ENCODE measurements at places on chromosomes 12 and 14.

GRCh38 chr12:111597831-111598636 is 1.1 kb downstream of the ATXN2 start:
- DNase-seq: peak; percentile 54
- peak overlapping the region; percentile 97 for H3K4me3 ChIP-seq
- no peaks in the 10 kb centered on the region for H3K27me3 ChIP-seq
- peaks cover 7% of the 10 kb centered on the region for H3K36me3 ChIP-seq
- peaks cover 23% of the 10 kb centered on the region for H3K4me1 ChIP-seq
- peak overlapping the region; percentile 87 for H3K27ac ChIP-seq

DNA sequence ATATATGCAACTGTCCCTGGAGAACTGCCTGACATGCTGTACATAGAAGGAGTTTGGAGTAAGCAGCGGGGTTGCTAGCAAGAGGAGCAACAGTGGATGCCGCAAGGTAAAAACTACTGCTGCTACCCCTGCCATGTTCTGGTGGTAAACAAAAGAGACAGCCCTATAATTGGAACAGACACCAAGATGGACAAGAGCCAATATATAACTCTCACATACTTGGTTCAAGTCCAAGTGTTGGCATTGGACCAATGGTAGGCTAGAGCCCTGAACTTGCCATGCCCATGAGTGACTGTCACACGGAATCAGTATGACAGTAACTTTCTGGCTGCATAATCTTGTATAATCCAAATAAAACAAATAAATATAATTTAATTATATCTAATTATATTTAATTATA is 13.7 kb downstream of the ATXN7L3B start:
- no peak overlapping the region for H3K27ac ChIP-seq
- H3K4me3 ChIP-seq: no peak overlapping the region
- no peaks in the 10 kb centered on the region for H3K36me3 ChIP-seq

DNA sequence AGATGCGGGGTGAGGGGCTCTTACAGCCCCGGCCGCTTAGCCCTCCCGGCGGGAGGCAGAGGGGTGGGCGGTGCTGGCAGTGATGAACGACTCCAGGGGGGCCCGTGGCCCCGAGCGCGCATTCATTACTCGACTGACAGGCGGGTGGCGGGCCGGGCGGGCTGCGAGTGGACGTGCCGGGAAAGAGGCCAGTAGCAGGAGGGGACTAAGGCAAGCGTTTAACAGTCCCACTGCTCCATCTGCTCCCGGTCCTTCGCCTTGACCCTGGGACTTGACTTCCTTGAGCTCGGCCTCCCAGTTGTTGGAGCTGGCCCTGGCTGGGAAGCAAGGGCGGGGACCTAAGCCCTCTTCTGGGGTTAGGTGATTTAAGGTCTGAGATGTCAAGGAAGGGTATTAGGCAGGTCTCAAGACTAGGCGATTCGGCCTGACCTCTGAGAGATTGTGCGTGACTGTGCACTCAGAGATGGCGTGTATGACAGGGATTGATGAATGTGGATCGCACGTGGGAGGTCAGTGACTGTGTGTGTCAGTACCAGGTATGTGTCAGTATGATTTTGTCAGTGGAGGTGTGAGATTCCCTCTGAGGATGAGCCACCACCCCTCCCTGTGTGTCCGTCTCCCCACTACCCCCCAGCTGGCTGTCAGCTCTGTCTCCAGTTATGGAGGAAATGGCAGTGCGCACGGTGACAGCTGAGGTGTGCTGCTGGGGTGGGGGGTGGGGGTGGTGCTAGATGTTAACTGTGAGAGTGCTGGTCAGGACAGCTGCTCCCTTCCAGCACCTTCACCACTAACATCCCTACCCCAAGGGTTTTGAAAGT is 3.6 kb upstream of the DNAJC22 start:
- peaks cover 13% of the 10 kb centered on the region for H3K4me1 ChIP-seq
- H3K4me3 ChIP-seq: no peak overlapping the region
- no peak overlapping the region for H3K27ac ChIP-seq
- DNase-seq: no peak
- H3K27me3 ChIP-seq: peaks cover 55% of the 10 kb centered on the region

DNA sequence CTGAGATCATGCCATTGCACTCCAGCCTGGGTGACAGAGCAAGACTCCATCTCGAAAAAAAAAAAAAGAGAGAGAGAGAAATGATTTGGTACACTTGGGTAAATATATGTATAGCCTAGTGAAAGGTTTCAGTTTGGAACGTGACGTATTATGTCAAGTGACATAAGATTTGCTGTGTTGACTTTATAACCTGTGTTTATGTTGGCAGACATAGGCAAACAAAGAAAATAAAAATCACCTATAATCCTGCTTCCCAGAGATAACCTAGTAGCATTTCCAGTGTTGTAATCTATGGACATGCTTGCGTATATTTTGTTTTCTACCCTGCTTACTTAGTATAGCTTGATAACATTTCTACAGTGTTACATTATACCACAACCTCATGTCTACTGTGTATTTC is 16.7 kb downstream of the ERG28 start:
- peaks cover under 1% of the 10 kb centered on the region for H3K36me3 ChIP-seq
- no peak for DNase-seq
- no peak overlapping the region for H3K27ac ChIP-seq
- no peaks in the 10 kb centered on the region for H3K27me3 ChIP-seq
- H3K4me3 ChIP-seq: no peak overlapping the region
- peaks cover 21% of the 10 kb centered on the region for H3K4me1 ChIP-seq

DNA sequence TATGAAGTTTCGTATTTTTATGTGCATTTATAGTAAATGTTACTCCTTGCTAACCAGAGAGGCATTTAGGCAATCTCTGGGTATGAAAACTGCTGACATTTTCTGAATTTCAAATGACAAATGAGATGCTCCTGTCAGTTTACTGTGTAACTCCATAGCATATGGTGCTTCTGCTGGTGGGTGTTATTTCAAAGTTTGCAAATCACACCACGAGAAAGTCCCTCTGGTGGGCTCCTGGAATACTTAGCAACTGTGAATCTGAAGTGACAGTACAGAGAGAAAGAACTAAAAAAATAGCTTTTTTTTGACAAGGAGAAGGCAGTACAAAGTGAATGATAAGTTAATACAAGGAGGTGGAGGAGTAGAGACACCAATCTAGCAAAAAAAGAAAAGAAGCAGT is 161.5 kb downstream of the DERA start:
- no peak for DNase-seq
- no peak overlapping the region for H3K4me3 ChIP-seq
- no peaks in the 10 kb centered on the region for H3K4me1 ChIP-seq
- no peaks in the 10 kb centered on the region for H3K36me3 ChIP-seq
- H3K27ac ChIP-seq: no peak overlapping the region

DNA sequence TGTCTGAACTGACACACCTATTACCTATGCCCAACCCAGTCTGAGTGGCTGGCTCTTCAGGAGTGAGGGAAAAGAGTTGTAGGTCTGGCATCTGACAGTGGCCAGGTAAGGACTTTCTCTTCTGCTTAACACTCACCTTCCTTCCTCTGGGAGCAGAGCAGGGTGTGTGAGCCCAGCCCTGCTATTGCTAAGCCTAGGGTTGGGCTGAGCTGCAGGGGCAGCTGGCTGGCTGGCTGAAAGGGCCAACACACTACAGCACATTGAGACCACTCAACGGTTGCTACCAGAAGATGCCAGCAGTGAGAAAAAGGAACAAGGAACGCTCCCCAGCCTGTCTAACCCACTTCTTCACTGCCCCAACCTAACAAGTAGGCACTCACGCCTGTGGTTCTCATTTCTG is 201.2 kb downstream of the DPF3 start:
- no peaks in the 10 kb centered on the region for H3K36me3 ChIP-seq
- no peak overlapping the region for H3K4me3 ChIP-seq
- H3K4me1 ChIP-seq: no peaks in the 10 kb centered on the region
- no peak overlapping the region for H3K27ac ChIP-seq

- no peaks in the 10 kb centered on the region for H3K27me3 ChIP-seq
- no peak overlapping the region for H3K4me3 ChIP-seq
- H3K4me1 ChIP-seq: no peaks in the 10 kb centered on the region
- no peak overlapping the region for H3K27ac ChIP-seq
- H3K36me3 ChIP-seq: peaks cover 9% of the 10 kb centered on the region
These were observed 61.9 kb downstream of the ESR2 start for GRCh38 chr14:64232095-64232838.

Measured in RWPE2 (cell line).